GM12865 (cell line): ENCODE measurements at places on chromosomes 13 and 19.

- DNase-seq = no peak
These were observed 8.6 kb upstream of the MKNK2 start for GRCh38 chr19:2059422-2060201.

GRCh38 chr19:38043649-38044144 lies 136.7 kb downstream of the SIPA1L3 start:
- DNase-seq = no peak

- DNase-seq = no peak
These were observed 9.4 kb downstream of the FLT1 start for GRCh38 chr13:28485551-28485950.

DNA sequence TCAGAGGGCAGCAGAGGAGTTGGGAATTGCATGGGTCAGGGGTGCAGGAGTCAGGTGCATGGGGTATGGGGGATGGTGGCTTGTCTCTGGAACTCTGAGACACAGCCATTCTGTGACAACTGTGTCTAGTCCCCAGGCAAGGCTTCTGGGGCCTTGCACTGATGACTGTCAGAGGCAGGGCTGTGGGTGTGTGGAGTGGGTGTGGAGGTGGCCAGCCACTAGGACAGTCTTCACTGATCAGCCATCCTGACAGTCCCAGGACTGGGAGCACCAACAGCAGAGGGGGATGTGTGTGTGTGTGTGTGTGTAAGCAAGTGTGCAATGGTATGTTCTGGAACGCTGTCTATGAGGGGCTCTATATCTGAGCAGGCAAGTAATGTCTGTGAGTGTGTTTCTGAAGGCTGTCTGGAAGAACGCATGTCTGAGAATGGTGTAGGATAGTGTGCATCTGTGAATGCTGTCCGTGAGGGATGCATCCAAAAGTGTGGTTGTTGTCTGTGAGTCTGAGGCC lies 5.4 kb downstream of the NUMBL start:
- no peak for DNase-seq

DNA sequence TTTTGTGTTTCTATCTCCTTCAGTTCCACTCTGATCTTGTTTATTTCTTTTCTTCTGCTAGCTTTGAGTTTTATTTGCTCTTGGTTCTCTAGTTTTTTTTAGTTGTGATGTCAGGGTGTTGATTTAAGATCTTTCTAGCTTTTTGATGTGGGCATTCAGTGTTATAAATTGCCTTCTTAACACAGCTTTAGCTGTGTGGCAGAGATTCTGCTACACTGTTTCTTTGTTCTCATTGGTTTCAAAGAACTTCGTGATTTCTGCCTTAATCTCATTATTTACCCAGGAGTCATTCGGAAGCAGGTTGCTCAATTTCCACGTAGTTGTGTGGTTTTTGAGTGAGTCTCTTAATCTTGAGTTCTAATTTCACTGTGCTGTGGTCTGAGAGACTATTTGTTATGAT lies 251.7 kb upstream of the HTR2A start:
- no peak for DNase-seq
